ENCODE measurements at places on chromosomes 1 and 21. TPM values are rescaled to one million over a fixed set of nuclear protein-coding genes. Genes with fewer than 3 reads are reported as not detected.

The COL16A1 gene
- total RNA-seq = 0.12 TPM

The HMGCS2 gene
- not detected for total RNA-seq

The SPAG17 gene
- not detected for total RNA-seq

DNA sequence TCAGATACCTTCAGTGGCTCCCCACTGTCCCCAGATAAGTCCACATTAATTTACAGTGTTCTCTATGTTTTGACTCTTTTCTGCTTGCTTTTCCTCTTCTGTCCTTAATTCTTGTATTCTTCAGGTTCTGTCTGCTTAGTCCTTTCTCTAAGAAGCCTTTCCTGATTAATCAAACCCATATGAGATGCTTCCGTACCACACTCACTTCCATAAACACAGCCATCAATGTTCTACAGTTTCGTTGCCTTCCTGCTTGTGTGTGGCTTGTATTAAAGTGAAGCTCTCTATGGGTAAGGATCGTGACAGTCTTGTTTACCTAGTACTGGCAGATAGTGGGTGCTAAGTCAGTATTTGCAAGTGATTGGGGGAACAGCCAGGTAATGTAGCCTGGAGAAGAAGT is 75.9 kb downstream of the PRDM2 start:
- no peaks in the 10 kb centered on the region for H3K27me3 ChIP-seq
- peaks cover 20% of the 10 kb centered on the region for H3K36me3 ChIP-seq
- H3K4me1 ChIP-seq = peaks cover 18% of the 10 kb centered on the region
- DNase-seq = no peak
- H3K27ac ChIP-seq = no peak overlapping the region

DNA sequence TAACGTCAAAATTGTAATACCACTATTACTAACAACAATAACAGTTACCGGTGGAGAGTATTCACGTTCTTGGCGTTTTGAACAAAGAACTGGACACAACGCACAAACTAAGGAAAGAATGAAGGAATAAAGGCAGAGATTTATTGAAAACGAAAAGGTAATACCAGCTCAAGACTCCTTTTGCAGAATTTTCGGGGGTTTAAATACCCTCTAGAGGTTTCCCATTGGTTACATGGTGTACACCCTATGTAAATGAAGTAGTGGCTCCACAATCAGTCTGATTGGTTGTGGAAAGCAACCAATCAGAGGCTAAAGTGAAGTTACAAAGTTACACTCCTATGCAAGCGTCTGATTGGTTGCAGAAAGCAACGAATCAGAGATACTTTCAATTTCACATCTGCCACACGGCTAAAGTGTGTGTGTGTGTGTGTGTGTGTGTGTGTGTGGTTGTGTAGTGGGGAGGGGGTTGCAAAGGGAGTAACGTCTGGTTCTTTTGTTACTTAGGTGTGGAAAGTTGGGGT is 1.1 kb upstream of the GTF2B start:
- peaks cover 38% of the 10 kb centered on the region for H3K4me1 ChIP-seq
- peak overlapping the region; percentile 84 for H3K27ac ChIP-seq
- H3K36me3 ChIP-seq = no peaks in the 10 kb centered on the region
- peak overlapping the region; percentile 81 for H3K4me3 ChIP-seq
